ENCODE measurements at places on chromosomes 12 and 14.

DNA sequence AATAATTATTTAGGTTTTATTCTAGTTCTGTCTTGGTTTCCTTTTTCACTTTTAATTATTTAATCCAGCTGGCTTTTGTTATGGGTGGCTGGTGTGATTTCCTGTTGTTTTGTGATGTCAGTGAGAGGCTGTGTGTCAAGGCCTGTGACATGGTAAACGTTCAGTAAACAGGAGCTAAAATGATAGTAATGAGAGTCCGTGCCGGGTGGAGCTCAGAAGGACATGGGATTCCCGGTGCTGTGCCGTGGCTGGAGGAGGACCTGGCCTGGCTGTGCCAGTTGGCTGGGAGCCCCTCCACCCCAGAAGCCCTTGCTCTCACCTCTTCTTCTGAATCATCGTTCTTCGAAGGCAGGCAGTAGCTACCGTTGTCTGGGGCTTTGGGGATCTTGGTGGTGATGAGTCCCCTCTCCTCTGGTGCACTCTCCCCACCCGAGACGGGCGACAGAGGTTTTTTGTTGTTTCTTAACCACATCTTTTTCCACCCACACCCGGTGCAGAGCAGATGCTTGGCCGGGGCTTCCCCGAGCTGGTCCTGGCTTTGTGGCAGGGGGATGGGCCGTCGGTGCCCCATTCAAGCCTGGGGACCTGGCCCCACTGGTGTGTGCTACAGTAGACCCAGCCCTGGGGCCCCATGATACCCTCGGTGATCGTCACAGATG lies 29.1 kb downstream of the SH2B3 start:
- peak; percentile 76 for DNase-seq

GRCh38 chr14:105473677-105474482 lies 741 bp upstream of the CRIP2 start:
- peak; percentile 66 for DNase-seq

GRCh38 chr14:80212023-80212397 lies 706 bp upstream of the DIO2 start:
- DNase-seq, result peak; percentile 17

- no peak for DNase-seq
Observed at GRCh38 chr14:90724866-90725265, 91.4 kb downstream of the TTC7B start.

GRCh38 chr12:21827083-21827482 lies 52.6 kb upstream of the KCNJ8 start:
- DNase-seq, result no peak

GRCh38 chr12:57529831-57530230 lies 7.2 kb downstream of the MBD6 start:
- DNase-seq, result no peak

DNA sequence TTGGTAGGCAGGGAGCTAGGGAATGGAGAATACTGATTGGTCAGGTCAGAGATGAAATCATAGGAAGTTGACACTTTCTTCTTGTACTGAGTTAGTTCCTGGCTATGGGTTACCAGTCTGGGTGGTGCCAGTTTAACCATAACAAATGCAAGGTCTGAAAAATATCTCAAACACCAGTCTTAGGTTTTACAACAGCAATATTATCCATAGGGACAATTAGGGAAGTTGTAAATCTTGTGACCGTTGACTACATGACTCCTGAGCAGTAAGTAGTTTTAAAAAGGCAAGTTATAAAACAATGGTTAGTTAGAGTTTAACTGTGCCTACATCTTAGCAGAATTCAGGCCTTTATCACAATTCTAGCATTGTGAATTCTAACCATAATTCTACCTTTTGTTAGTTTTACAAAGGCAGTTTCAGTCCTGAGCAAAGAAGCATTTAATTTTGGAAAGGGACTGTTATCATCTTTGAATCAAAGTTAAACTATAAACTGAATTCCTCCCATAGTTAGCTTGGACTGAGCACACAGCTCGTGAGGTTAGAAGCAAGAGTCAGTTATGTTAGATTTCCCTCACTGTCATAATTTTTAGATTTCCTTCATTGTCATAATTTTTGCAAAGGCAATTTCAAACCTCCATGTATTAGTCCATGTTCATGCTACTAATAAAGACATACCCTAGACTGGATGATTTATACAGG lies 19.7 kb upstream of the MON2 start:
- no peak for DNase-seq

- DNase-seq, result no peak
Observed at GRCh38 chr12:119216084-119216483, 37.4 kb downstream of the HSPB8 start.

- DNase-seq, result no peak
Observed at GRCh38 chr12:65277994-65278575, 398 bp upstream of the MSRB3 start.

GRCh38 chr12:94198872-94199271 lies 50.5 kb downstream of the PLXNC1 start:
- no peak for DNase-seq

- no peak for DNase-seq
Observed at GRCh38 chr14:75527449-75528163, 5.3 kb downstream of the BATF start.

GRCh38 chr14:22412926-22413411 lies 176.1 kb downstream of the DAD1 start:
- DNase-seq, result no peak

- DNase-seq, result no peak
Observed at GRCh38 chr12:53568809-53569557, 57.2 kb downstream of the ATF7 start.

- no peak for DNase-seq
Observed at GRCh38 chr14:90816681-90817436, 629 bp upstream of the TTC7B start.

GRCh38 chr12:30437616-30438015 lies 258.1 kb downstream of the IPO8 start:
- DNase-seq, result no peak

DNA sequence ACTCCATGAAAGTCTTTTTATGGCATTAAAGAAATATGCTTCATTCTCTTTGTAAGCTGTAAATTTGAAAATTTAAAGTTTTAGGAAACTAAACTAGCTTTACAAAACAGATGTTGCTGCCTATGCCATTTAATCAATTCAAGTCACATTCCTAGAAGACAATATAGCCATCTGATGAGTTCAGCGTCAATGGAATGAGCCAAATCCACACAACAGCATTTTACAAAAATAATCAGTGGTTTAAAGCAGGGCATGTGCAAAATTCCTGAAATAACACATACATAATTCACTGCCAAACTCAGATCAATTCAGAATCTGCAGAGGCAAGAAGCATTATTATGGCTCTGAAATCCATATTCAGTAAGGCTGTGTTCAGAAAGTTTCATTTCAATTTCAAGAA lies 75.6 kb downstream of the MED13L start:
- no peak for DNase-seq

DNA sequence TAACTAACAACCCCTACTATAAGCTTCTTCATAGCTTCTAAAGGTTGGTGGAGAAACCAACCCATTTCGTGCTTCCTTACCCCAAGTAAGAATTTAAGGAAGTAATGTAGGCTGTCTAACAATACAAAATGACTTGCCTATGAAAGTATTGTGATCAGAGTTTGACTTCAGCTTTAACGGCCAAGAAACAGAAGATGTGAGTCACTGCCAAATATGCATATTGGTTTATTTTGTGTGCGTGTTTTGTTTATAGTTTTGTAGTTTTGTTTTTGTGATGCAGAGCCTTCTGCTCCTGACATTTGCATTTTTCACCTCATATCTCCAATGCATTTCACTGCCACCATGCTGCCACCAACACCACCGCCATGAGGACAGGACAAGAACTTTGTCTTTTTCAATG lies 146.0 kb downstream of the FBXL14 start:
- DNase-seq, result no peak

DNA sequence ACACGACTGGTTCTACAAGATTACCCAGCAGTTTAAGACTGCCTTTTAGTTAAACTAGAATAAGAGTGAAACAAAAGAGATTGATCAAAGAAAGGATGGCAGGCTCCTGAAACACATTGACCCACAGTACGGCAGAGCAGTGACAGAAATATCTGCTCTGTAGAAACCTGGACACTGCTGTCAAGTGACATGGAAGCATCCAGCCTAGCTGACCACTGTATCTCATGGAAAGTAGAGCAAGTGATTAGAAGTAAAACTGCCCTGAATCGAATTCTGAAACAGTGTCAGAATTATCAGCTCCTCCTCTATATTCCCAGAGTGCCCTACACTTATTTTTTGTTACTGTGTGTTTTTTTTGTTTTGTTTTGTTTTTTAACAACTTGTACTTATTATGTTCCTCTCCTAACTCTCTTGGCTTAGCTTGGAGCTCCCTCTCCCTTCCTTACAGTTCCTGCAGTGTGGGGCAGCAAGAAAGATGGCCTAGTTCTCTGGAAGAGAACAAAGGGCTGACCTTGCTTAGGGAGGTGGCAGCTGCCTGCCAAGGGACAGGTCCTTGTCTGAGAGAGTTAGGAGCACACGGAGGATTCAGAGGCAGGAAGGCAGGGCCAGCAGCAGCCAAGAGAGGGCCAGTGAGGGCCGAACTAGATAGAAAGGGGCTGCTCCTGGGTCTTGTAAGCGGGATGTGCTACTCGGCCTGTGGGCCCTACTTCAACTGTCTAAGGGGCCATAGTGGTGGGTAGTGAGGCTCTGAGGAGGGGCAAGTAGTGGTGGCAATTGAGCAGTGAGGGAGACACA lies 97.2 kb downstream of the PTPRR start:
- DNase-seq, result no peak

DNA sequence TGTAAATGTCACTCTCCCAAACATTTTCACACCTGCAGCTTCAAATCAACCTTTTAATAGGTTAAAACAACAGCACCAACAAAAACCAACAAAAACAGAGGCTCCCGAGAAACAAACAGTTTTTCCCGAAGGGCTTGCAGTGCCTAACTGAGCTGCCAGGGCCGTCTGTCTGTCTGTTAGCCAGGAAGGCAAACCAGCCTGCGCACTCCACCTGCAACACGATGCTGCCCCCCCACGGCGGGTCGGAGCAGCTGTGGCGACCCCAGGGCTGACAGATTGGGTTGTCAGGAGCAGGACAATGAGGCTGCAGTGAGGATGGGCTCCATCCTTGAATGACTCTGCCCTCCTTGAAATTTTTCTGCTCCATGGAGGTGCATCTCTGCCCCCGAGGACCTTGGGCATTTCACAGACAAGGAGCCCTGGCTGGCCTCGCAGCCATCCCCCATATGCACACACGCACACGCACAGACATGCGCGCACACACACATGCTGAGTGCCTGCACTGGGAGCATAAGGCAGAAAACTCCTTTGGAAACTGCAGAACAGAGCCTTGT lies 2.6 kb downstream of the RTL1 start:
- DNase-seq, result no peak

- DNase-seq, result no peak
Observed at GRCh38 chr14:24441904-24442239, 704 bp downstream of the SDR39U1 start.

DNA sequence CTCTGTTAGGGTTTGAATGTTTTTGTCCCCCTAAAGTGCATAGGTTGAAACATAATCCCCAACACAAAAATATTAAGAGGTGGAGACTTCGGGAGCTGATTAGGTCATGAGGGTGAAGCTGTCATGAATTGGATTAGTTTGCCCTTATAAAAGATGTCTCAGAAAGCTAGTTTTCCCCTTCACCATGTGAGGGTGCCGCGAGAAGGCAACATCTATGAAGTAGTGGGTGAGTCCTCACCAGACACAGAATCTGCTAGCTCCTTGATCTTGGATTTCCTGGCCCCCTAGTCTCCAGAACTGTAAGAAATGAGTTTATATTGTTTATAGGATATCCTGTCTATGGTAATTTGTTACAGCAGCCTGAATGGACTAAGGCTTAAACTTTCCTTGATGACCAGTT lies 301.5 kb upstream of the ATP2B1 start:
- no peak for DNase-seq

DNA sequence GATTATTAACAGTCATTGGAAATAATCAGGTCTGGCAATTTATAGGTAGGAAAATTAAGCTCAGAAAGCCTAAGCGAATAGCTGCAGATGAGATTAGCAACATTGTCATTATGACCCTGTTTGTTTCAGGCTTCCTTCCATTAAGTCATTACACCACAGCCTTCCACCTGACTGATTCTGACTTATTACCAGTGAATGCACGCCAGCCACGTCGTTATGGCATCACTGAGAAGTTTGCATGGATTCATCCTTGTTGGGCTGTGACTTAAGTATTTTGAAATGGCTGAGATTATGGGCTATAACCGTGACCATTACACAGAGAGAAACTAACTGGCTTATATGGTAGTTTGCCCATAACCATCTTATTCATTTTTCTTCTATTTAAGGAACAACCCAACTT lies 18.6 kb downstream of the RASSF8 start:
- DNase-seq, result no peak

DNA sequence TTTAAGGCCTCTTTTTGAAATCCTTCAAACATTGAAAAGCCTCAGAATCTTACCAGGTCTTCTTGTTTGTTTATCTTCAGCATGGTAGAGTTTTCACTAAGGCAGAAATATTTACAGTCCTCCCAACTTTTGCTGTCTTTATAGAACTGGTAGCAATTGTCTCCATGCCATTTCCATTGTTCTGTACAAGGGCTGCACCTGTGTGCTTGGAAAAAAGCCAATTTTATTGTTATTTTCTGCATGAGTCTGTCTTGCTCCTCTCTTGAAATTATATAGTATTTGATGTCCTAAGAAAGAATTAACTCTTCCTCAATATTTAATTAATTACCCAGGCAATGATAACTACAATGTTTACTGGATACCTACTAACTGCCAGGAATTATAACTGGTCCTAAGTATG lies 23.3 kb downstream of the CLEC1A start:
- DNase-seq, result no peak

GRCh38 chr14:91841065-91841464 lies 26.3 kb downstream of the TC2N start:
- no peak for DNase-seq

DNA sequence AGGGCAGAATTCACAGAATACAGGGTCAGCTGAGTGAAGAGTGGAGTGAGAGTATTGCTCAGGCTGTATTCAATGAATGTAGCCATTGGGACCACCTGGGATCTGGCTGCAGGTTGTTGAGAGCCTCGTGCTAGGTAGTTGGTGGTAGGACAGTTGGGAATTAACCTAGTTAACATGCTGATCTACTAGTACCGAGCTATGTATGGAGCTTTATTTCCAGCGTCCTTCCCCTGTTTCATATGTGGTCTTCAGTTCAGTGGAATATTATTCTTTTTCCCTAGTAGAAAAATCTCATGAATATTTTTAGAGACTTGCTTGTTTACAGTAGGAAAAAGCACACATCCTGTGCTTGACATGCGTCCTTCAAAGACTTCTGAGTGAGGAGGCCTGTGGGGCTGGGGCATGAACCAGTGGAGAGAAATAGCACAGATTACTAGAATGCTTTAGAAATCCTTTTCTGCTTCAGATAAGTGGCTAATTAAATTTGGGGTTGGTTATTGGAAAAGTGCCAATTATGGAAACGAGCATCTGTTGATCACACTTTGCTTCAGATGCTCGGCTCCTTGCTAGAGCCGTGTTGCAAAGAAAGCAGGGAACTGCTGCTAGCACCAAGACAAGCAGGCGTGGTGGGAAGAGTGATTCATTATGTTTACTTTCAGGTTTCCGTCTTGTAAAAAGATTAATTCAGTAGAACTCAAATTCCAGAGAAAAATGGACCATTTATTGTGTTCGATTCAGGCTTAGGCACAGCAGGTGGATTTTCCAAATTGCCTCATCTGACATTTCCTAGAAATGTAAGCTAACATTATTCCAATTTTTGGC lies 53.6 kb downstream of the ARF6 start:
- DNase-seq, result no peak
